ENCODE measurements at places on chromosomes 11 and 22. TPM values are rescaled to one million over a fixed set of nuclear protein-coding genes. Genes with fewer than 3 reads are reported as not detected.

DNA sequence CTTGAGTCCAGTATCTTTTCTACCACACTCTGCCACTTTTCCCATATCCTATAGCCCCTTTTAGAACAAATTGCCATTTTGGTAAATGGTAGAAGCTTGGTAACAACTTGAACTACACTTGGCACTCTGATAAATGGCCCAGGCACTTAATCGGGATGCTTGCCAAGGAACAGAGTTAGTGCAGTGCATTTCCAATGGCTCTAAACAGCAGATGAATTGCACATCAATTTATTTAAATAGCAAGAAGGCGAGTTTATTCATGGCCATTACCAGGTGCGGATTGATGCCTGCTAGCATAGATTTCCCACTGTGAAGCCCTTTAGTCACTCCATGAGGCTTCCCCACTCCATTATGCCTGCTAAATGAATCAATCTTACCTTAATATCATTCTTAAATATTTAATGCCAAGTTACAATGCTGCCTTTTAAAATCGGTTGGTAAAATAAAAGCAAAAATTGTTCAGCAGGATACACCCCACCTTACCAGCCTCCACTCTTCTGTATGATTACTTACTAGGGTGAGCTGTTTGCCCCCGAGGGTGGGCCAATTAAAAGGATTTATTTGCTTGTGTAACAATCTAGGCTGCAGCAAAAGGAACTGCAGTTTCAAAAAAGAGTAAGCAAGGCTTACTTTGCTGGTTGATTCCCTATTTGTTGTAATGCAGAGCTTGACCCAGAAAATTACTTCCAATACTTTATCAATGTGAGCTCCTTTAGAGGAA, 136.0 kb upstream of the ARHGAP42 start:
- DNase-seq = no peak

DNA sequence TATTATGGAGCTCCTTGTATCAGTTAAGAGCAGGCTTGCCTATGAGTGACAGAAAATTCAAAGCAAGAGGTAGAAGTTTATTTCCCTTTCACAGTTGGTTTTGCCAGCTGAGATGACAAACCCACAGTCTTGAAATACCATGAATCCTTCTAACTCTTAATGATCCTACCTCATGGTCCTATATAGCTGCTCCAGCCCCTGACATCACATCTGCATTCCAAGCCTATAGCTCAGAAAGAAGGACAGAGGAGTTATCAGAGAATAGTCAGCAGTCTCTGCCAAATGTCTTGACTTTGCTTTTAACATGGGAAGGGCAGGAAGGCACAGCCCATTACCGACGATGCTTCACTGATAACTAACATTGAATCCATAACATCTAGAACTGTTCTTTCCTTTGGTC, 76.2 kb downstream of the APIP start:
- DNase-seq = no peak

DNA sequence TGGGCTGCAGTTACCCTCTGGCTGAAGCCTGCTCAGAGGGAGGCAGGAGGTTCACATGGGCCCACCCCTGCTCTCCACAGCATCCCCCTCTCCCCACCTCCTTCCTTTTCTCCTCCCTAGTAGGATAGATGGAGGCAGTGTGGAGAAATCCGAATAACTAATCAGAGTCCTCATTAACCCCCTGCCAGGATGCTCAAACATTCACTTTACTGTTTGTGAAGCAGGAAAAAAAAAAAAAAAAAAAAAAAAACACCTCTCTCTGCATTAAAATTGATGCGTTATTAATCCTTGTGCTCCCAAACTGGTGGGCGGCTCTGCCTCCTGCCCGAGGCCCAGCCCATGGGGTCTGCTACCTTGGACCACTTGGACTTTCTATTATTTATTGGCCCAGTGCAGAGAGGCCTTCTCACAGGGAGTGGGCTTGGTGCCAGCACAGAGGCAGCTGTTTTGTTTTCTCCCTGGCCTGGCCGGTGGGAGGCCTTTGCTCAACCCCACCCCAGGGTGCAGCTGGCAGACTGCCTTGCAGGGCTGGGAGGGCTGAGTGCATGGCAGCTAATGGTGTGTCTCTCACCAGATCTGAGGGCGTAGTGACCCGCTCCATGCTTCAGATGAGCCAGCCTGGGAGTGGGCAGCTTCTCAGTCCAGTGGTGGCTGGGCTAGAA, 150.7 kb downstream of the PKNOX2 start:
- DNase-seq = no peak

Gene FAM83F
- 0.33 TPM for total RNA-seq

Gene APOL5
- not detected for total RNA-seq

Gene RGL4
- 3.2 TPM for total RNA-seq

Data from CD8-positive, alpha-beta memory T cell (primary cell).